Memory B cell (primary cell): ENCODE measurements at places on chromosomes 5 and 9.

DNA sequence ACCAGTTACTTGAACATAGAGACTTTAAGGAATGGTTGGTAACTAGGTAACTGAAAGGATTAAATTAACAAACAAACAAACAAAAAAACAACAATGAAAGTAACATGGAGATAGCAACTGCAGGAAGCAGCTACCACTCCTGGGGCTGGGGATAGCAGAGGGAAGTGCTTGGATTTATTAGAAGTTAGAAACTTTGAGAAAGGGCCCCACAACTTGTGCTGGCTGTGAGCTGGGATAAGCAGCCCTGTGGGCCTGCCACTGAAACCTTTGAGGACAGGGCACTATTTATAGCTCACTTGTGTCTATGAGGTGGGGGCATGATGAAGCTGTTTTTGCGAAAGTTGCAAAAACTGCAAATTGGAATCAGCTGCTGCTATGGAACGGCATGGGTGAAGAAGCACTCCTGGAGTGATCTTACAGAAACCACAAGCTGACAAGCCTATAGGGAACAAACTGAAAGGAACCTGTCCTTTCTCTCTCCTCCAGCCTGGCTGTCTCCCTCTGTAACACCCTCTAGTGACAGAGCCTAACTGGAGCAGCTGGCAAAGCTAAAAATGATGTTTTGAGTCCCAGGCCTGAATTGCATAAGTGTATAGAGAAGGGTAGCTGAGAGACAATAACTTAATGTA lies 91.4 kb upstream of the RANBP6 start:
- DNase-seq: no peak

DNA sequence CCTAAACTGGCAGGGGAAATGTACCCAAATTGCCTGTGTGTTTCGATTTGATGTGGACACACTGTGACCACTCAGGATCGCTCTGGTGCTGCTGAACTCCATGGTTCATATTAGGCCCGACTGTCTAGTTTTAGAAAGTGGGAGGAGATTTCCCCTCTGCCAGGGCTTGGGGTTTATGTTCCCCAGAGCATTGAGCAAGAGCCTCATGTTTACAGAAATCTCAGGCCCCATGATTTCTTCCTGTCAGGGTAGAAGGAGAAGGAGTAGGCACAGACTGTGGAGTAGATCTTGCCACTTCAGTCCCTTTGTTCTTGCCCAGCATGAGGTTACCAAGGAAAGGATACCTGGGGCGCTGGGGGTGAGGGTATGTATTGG lies 40.8 kb upstream of the GLRX start:
- no peak for DNase-seq

DNA sequence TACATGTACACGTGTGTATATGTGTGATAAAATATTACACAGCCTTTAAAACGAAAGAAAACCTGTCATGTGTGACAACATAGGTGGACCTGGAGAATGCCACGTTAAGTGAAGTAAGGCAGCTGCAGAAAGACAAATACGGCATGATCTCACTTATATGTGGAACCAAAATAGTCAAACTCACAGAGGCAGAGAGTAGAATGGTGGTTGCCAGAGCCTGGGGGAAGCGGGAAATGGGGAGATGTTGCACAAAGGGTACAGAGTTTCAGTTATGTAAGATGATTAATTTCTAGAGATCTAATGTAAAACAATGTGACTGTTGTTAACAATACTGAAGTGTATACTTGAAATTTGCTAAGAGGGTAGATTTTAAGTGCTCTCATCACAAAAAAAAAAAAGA lies 34.8 kb downstream of the ADAMTS12 start:
- DNase-seq: no peak

GRCh38 chr9:114348906-114349482 lies 19.3 kb downstream of the ORM2 start:
- peak; percentile 80 for DNase-seq

DNA sequence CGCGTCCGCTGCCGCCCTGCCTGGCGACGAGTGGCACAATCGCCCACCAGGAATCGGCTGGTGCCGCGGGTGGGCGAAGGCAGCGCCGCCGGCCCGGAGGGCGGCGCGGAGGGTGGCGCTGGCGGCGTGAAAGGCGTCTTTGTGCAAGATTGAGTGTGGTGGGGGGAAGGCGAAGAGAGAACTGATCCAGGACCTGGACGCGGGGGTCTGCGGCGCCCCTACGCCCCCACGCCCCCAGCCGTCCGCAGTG lies 4.6 kb upstream of the RGMB start:
- DNase-seq: no peak

DNA sequence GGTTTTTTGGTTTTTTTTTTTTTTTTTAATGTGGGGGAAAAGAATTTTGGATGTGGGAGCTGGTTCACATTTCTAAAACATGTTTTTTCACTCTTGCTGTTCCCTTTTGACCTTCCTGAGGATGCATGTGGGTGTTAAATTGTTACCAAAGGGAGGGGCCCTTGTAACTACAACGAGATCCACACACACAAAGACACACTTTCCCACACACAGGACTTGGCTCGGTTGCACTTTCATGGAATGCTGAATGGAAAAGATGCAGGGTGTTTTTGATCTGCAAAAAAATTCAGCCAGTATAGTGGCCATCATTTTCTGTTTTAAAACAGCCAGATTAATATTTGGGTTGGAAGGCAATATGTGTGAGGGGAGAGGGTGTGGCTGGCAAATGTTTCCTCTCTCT lies 576.9 kb downstream of the EBF1 start:
- no peak for DNase-seq

DNA sequence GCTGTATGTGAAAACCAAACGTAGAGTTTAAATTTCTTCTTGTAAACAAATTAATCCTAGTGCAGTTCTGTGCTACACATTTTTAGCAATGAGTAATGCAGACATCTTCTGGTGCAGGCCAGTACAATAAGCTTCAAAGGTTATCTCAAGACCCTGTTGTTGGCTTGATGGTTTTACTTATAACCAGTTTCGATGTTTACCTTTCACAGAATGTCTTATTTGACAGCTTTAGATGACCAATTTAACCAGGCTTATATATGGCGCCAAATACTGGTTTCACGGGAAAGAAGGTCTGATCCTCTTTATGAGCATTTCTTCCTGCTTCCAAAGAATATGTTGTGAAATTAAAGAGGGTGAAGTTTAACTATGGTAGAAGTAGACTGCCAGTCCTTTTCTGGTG lies 9.9 kb downstream of the ZFAND5 start:
- DNase-seq: no peak

DNA sequence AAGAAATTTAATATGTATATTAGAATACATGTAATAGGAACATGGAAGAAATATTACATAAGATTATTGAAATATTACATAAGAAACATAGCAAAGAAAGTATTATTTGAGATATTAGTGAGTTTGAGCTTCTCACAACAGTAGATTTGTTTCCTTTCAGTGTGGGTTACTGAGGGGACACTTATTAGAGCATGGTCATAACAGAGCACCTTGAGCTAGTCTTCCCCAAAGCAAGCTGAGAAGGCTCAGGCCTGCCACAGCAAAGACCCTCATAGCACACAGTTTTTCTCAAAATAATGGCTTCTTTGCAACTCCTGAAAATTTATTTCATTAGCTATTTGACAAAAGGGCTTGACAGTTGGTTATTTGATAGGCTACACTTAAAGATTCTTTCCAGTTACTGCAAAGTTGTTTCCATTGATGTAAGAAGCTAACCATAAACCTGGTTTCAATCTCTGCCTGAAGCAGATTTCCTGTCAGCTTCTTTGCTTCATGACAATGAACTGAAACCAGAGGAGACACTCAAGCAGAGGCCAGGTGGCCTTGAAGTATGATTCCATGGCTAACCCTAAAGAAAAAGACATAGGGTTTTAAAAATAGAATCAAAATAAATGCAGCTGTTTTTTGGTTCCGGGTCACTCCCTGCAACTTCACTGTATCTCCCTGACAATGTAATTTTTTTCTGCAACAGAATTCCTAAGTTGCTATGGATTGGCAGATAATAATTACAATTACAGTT lies 68.6 kb downstream of the ERMP1 start:
- DNase-seq: no peak

DNA sequence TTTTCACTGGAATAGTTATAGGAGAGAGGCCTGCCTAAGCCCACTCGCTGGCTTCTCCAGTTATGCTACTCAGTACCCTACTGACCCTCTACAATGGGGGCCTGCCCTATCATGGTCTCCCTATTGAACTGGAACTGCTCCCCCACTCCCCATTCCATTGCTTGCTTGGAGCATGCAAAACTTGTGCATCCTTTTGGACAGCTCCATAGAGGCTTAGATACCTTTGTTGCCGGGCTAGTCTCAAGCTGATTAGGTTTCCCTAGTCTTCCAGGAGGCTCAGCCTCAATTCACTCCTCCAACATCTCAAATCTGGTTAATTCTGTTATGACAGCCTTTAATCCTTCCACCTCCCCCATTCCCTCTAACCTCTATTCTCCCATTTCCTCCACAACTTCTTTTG lies 39.9 kb downstream of the KIF24 start:
- DNase-seq: no peak
